ENCODE measurements at places on chromosomes 12 and 14. TPM values are rescaled to one million over a fixed set of nuclear protein-coding genes. Genes with fewer than 3 reads are reported as not detected.

DNA sequence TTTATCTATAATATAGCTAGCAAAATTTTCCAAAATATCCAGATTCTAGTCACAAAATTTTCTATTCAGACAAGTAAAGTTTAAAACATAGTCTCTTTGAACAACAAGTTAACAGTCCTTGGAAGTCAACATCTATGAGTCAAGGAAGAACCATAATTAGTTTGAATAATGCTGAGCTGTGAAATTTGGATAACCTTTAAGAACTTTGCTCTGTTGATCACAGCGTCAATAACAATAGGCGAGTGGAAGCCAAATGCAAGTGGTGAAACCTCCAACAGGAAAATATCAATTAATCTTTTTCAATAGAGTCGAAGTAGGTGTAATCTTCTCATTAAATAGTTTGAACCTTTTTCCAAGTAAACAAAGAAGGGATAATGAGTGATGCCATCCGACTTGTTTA, 466.6 kb downstream of the FOXG1 start:
- no peak overlapping the region for H3K27ac ChIP-seq
- no peaks in the 10 kb centered on the region for H3K27me3 ChIP-seq
- H3K36me3 ChIP-seq: no peaks in the 10 kb centered on the region
- DNase-seq: no peak
- H3K4me1 ChIP-seq: no peaks in the 10 kb centered on the region
- H3K4me3 ChIP-seq: no peak overlapping the region

GRCh38 chr14:81767266-81767995, 233.8 kb upstream of the SEL1L start:
- no peak for DNase-seq
- no peaks in the 10 kb centered on the region for H3K36me3 ChIP-seq
- peaks cover 4% of the 10 kb centered on the region for H3K27me3 ChIP-seq
- H3K27ac ChIP-seq: no peak overlapping the region
- no peak overlapping the region for H3K4me3 ChIP-seq

PRKD1 gene
- not detected for total RNA-seq

- peaks cover 8% of the 10 kb centered on the region for H3K36me3 ChIP-seq
- DNase-seq: no peak
- H3K4me3 ChIP-seq: no peak overlapping the region
- no peak overlapping the region for H3K27ac ChIP-seq
- H3K4me1 ChIP-seq: peaks cover 30% of the 10 kb centered on the region
- no peaks in the 10 kb centered on the region for H3K27me3 ChIP-seq
Measured at GRCh38 chr12:27284751-27285150, 40.7 kb downstream of the STK38L start.

PLCZ1 gene
- total RNA-seq: not detected

DNA sequence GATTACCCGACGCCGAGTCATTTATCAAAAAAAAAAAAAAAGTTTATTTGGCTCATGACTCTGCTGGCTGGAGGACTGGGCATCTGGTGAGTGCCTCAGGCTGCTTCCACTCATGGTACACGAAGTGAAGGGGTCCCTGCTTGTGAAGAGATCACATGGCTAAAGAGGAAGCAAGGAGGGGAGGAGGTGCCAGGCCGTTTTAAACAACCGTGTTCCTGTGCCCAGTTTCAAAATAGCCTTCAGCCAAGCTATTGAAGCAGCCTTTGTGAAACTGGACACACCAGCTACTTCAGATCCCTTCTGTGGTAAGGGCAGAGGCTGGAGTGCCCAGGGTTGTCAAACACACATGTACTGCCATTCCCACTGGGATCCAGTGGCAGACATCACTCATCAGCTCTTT, 7.6 kb downstream of the POP5 start:
- no peak overlapping the region for H3K4me3 ChIP-seq
- peak overlapping the region; percentile 19 for H3K27ac ChIP-seq
- DNase-seq: no peak
- no peaks in the 10 kb centered on the region for H3K27me3 ChIP-seq
- no peaks in the 10 kb centered on the region for H3K4me1 ChIP-seq
- peaks cover 16% of the 10 kb centered on the region for H3K36me3 ChIP-seq

DNA sequence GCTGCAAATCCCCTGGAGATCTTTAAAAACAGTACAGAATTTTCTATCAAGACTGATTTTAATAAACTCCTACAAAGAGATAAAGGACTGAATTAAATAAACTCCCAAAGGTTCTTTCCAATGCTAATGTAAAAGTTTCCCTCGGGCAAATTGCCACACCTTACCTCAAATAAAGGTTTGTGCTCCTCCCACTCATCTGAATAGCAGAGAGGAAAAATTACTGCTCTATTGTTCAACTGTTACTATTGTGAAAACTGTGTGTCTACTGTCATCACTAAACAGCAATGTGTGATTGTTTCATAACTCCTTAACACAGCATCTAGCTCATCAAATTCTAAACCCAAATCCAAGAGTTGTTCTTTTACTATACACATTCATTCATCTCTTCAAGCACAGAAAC, 3.2 kb downstream of the SPTLC2 start:
- H3K36me3 ChIP-seq: peaks cover 18% of the 10 kb centered on the region
- no peaks in the 10 kb centered on the region for H3K27me3 ChIP-seq
- peak overlapping the region; percentile 37 for H3K4me3 ChIP-seq
- H3K27ac ChIP-seq: no peak overlapping the region

DNA sequence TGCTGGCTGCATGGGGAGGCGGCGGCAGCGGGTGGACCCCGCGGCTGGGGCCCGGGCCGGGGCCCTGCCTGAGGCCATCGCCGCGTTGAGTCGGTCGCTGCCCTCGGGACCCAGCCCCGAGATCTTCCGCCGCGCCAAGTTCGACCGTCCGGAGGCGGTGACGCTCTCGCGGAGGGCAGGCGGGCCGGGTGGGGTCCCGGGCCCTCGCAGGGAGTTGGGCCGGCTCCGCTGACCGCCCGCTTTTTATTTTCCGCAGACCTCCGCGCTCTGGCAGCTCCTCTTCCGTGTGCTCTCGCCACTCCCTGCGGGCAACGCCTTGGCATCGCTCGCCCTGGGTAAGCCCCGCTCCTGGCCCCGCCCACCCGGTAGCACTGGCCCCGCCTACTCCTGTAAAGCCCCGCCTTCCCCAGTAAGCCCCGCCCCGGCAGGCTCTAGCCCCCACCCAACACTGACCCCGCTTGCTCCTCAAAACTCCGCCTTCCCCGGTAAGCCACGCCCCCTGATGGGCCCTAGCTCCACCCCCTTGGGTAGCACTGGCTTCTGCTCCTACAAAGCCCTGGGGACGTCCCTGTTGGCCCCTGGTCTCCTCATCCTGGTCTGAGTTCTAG, 424 bp downstream of the TEDC1 start:
- peaks cover 3% of the 10 kb centered on the region for H3K27me3 ChIP-seq
- peak overlapping the region; percentile 79 for H3K4me3 ChIP-seq
- DNase-seq: peak; percentile 88
- H3K4me1 ChIP-seq: peaks cover 19% of the 10 kb centered on the region
- H3K27ac ChIP-seq: peak overlapping the region; percentile 90

GRCh38 chr12:120574106-120574505, 7.1 kb downstream of the POP5 start:
- H3K36me3 ChIP-seq: peaks cover 16% of the 10 kb centered on the region
- no peak for DNase-seq

DNA sequence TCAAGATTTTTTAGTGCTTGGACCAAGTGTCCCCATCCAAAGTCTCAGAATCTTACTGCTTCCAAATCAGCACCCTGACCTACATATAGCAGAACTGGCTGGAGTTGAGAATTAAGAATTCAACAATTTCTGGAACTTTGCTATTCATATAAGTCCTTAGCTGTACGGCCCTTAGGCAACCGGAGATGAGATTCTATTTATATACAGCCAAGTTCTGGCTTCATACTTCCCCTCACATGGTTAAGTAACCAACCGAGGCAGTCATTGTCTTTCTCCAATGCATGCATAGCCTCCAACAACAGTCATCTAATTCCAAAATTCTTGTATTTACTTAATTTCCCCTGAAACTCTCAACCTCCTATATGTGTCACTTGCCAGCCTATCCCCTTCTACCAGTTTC, 76.6 kb downstream of the SINHCAF start:
- no peak for DNase-seq
- H3K36me3 ChIP-seq: no peaks in the 10 kb centered on the region
- no peak overlapping the region for H3K27ac ChIP-seq
- no peak overlapping the region for H3K4me3 ChIP-seq

VWF gene
- total RNA-seq: 0.25 TPM

GRCh38 chr12:47071241-47071852, 8.1 kb upstream of the PCED1B start:
- no peak overlapping the region for H3K27ac ChIP-seq
- H3K4me1 ChIP-seq: peaks cover 31% of the 10 kb centered on the region

GRCh38 chr14:103293465-103293864, 40.6 kb upstream of the EIF5 start:
- no peak for DNase-seq
- peaks cover 26% of the 10 kb centered on the region for H3K27me3 ChIP-seq
- no peaks in the 10 kb centered on the region for H3K4me1 ChIP-seq
- H3K4me3 ChIP-seq: no peak overlapping the region

UNC119B gene
- 25.5 TPM for total RNA-seq

DNA sequence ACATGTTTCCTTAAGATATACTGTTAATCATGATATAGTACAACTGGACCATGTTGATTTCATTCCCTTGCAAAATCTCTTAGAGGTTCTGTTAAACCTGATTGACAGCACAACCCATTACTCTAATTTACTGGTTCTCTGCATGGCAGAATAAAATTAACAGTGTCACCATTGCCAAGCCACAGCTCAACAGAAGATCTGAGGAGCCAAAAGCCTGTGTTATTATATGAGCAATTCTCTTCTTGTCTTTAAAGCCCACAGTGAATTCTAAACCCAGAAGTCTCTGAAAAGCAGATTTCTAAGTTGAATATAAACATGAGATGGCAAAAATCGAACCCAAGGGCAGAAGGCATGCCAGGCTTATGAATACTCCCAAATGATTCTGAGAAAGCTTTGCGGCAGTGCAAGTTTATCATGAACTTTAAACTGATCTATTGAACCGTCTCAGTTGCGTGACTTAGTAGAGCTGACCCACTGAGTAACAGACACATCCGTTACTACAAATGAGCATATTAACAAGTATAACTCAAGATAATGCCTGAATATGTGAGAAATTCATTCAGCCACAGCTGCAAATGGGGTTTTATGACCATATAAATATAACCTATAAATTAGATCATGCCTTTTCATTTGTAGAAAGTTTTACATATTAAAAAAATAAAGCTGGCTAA, 78.2 kb downstream of the IPO8 start:
- no peak overlapping the region for H3K4me3 ChIP-seq
- peaks cover 2% of the 10 kb centered on the region for H3K4me1 ChIP-seq
- no peak for DNase-seq
- no peaks in the 10 kb centered on the region for H3K27me3 ChIP-seq

- no peak overlapping the region for H3K4me3 ChIP-seq
- H3K36me3 ChIP-seq: no peaks in the 10 kb centered on the region
- no peak overlapping the region for H3K27ac ChIP-seq
- DNase-seq: no peak
- peaks cover 2% of the 10 kb centered on the region for H3K27me3 ChIP-seq
- no peaks in the 10 kb centered on the region for H3K4me1 ChIP-seq
Measured at GRCh38 chr12:41715256-41715655, 429.4 kb downstream of the GXYLT1 start.

- peaks cover 17% of the 10 kb centered on the region for H3K36me3 ChIP-seq
Measured at GRCh38 chr14:39396448-39396847, 35.8 kb downstream of the FBXO33 start.
